ENCODE measurements at places on chromosomes 12 and 14. TPM values are rescaled to one million over a fixed set of nuclear protein-coding genes. Genes with fewer than 3 reads are reported as not detected.
A peak's percentile ranks its signal among the peaks of the same experiment; 100 is the strongest.

The TNFRSF1A gene
- total RNA-seq = 45.6 TPM

- DNase-seq = peak; percentile 77
- H3K36me3 ChIP-seq = peaks cover 38% of the 10 kb centered on the region
- peaks cover 67% of the 10 kb centered on the region for H3K4me1 ChIP-seq
- peak overlapping the region; percentile 83 for H3K27ac ChIP-seq
- peaks cover 55% of the 10 kb centered on the region for H3K27me3 ChIP-seq
- H3K4me3 ChIP-seq = peak overlapping the region; percentile 69
These were observed 5.7 kb downstream of the SHMT2 start for GRCh38 chr12:57235017-57235727.

The CCDC198 gene
- total RNA-seq = not detected

The BCAT1 gene
- 4.3 TPM for total RNA-seq

DNA sequence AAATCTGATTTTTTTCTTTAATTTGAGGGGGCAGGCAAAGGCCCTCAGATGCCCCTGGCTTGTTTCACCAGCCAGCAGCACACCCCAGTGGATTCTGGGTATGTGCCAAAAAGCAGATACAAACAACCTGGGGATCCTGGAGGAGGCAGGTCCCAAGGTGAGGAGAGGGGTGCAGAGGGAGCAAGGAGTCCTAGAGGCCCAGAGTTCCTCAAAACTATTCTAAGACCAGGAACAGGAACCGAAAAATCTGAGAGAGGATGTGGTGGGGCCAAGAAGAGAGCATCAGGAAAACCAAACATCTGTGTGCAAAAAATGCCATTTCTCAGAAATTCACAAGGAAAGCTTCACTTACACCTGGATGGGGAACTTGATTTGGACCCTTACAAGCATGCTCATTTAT is 8.2 kb downstream of the KCNA5 start:
- no peak overlapping the region for H3K27ac ChIP-seq
- H3K4me3 ChIP-seq = no peak overlapping the region
- no peaks in the 10 kb centered on the region for H3K27me3 ChIP-seq
- H3K36me3 ChIP-seq = no peaks in the 10 kb centered on the region
- DNase-seq = no peak

GRCh38 chr12:52782502-52782901 is 5.4 kb upstream of the KRT76 start:
- H3K27me3 ChIP-seq = peaks cover 87% of the 10 kb centered on the region
- no peaks in the 10 kb centered on the region for H3K36me3 ChIP-seq
- H3K4me1 ChIP-seq = no peaks in the 10 kb centered on the region
- H3K27ac ChIP-seq = no peak overlapping the region
- DNase-seq = no peak
- H3K4me3 ChIP-seq = no peak overlapping the region

GRCh38 chr12:29552324-29552927 is 54.9 kb upstream of the OVCH1 start:
- peak overlapping the region; percentile 50 for H3K27ac ChIP-seq
- peaks cover 26% of the 10 kb centered on the region for H3K4me1 ChIP-seq
- DNase-seq = peak; percentile 62
- no peaks in the 10 kb centered on the region for H3K27me3 ChIP-seq
- peaks cover 18% of the 10 kb centered on the region for H3K36me3 ChIP-seq

The PIK3C2G gene
- not detected for total RNA-seq

The DTX1 gene
- total RNA-seq = 1.5 TPM

DNA sequence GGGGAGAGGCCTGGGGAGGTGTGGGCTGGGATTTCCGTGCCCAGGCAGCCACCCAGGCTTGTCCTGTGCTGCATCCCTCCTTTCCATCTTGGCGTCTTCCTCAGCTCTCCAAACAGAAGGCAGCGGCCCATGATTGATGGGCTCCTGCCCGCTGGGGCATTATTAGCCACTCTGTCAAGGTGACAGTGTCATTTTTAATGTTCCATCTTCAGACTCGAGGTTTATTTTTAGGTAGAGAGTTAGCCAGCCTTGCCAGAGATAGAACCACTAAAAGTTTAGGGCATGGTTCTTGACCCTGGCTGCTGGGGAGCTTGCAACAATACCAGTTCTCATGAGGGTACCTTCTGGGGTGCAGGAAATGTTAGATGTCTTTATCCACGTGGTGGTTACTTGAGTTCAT is 90.1 kb downstream of the AACS start:
- H3K27ac ChIP-seq = peak overlapping the region; percentile 55
- H3K27me3 ChIP-seq = no peaks in the 10 kb centered on the region
- DNase-seq = no peak
- no peaks in the 10 kb centered on the region for H3K36me3 ChIP-seq
- peaks cover 13% of the 10 kb centered on the region for H3K4me1 ChIP-seq

DNA sequence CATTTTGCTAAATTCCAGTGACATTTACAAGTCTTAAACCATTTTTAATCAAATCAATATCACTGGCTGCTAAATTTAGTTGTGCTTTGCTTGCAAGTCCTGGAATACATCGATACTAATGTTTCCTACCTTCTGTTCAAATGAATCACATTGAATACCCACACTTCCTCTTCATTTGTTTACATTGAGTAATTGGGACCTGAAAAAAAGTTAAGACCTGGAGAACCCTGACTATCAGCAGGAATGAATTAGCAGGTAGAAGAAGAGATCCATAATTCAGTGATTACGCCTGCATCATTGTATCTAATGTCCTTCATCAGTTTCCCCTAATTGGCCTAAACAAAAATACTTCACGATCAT is 369.3 kb downstream of the ETNK1 start:
- no peak for DNase-seq
- H3K4me1 ChIP-seq = no peaks in the 10 kb centered on the region
- no peaks in the 10 kb centered on the region for H3K27me3 ChIP-seq
- no peaks in the 10 kb centered on the region for H3K36me3 ChIP-seq
